ENCODE measurements at places on chromosomes 2 and 18. TPM values are rescaled to one million over a fixed set of nuclear protein-coding genes. Genes with fewer than 3 reads are reported as not detected.
A peak's percentile ranks its signal among the peaks of the same experiment; 100 is the strongest.

DNA sequence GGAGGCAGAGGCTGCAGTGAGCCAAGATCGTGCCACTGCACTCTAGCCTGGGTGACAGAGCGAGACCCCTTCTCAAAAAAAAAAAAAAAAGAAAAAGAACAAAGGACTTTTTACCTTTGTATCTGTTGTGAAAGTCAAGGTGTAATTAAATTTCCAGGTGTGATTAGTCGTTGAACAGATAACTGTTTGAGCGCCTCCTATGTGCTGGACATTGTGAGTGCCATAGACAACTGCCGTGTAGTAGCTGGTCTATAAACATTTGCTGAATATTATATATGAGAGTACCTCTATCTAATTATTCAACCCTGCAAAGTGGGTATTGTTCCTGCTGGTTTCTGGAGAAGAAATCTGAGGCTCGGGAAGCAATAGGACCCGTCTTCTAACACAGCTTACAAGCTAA is 71.8 kb downstream of the ASAP2 start:
- DNase-seq: no peak

DNA sequence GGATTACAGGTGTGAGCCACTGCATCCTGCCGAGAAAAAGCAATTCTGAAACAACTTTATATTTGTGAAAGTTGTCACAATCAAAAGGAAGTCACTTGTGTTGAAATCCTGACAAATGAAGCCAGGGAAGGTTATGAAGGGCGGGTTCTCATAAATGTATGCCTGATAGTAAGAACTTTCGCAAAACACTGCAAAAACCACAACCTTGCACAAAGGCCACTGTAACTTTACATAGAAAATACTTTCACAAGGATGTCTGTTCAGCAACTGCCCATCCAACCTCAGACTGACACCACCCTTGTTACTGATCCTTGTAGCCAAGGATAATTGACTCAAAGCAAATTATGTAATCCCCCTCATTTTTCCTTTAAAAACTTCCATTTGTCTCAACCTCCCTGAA is 90.6 kb downstream of the SLC4A3 start:
- DNase-seq: peak; percentile 12

- no peak for DNase-seq
Measured at GRCh38 chr2:56148825-56149224, 35.0 kb upstream of the CCDC85A start.

DNA sequence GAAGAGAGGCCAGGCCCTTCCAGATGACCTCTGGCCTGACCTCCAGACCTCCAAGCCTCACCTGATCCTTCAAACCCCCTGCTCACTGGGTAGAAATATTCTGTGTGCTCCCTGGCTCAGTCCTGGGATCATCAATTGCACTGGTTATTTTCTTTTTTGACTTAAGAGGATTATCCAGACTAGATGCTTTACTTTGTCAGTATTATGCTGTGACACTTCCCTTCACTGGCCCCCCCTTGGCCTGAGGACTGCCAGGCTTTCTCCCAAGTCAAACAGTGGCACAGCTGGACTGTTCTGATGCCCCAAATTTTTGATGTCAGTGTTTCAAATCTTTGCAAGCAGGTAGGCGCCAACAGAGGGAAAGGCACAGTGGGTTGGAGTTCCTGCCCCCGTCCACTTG is 156.3 kb upstream of the SKOR2 start:
- DNase-seq: no peak

DNA sequence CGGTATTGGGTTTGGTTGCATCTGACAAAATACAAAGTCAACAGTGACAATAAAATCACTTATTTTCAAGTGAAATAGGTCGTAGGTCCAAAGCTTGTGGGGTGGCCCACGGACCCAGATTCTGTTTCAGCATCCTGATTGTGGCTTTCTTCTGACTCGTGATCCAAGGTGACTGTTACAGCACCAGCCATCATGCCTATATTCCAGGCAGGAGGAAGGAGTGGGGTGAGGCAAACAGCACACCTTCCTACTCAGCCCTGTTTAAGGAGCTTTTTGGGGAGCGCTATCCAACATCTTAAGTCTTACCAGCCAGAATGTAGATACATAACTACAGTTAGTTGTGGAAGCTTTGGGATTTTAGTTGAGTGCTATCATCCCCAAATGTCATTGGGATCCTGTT is 8.7 kb upstream of the SNORC start:
- DNase-seq: no peak

GRCh38 chr18:77560341-77560992 is 310.8 kb downstream of the GALR1 start:
- no peak for DNase-seq

DNA sequence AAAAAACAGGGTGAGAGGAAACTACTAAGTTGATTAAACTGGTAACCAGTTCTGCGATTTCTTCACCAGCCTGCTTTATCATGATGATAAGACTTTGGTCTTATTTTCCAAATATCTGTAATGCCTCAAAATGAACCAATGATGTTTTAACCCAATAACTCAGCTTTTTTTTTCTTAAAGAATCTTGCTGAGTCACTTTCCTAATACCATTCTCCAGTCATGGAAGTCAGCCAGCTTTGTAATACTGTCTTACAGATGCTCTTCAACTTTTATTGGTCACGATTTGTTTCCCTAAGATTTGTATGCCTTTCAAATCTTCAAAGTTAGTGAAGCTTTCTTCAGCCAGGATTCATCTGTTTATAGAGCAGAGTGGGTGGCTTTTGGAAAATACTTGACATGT is 47.7 kb upstream of the SMIM21 start:
- no peak for DNase-seq

DNA sequence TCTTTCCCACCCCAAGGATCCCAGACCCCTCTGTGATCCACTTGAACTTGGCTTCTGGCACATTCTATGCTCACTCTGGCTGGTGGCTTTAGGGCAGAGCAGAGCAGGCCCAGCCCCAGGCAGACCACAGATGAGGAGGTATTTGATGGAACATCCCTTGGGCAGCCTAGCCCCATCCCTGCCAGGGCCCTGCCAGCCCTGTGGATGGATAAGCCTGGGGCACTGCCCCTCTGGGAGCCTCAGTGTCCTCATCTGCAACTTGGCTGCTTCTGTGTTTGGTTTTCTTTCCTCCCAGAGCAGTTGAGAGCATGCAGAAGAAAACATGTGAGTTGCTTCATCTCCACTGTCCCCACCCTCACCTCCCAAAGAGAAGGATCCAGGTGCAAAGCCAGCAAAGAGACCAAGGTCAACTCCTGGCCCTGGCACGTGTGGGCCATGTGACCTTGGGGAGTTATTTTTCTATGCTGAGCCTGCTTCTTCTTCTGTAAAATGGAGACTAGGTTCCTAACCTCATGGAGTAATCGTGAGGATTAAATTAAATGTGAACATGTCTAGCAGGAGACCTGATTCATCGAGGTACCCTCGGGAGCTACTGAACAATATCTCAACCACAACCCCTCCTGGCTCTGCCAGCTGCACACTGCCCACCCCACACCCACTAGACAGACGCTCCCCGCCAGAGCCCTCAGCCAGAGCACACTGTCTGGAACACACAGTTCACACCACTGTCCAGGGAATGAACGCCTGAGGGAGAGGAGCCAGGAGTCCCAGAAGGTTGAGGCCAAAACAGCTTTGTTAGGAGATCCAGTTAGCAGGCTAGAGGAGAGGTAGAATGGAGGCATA is 14.6 kb upstream of the TNS1 start:
- peak; percentile 86 for DNase-seq

The ANKRD30B gene
- not detected for total RNA-seq

The ST6GAL2 gene
- 55.5 TPM for total RNA-seq

The MAB21L4 gene
- total RNA-seq: not detected

The RNF125 gene
- total RNA-seq: 8.6 TPM
